ENCODE measurements at places on chromosomes 2 and 18.

DNA sequence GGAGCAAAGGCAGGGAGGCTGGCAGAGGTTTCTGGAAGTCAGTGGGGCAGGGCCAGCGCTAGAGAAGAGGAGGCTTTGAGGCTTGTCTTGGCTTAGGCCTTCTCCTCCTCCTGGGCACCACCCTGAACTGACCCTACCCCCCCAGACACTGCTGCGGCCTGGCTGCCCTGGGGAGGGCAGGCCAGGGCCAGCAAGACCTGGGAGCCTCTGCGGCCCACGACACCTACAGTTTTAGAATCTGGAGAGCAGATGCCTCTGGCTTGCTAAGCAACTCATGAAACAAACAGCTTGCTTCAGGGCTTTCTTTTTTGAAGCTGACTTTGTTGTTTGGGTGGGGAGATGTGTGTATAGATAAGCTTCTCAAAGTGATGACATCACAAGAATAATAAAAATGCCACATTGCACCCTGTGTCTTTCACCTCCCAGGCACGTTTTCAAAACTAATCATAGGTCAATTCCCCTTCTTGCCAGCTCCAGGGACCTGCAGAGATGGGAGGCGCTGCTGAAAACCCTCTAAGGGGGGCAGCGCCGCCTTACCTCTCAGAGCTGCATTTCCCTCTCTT, 46.2 kb upstream of the SMAD7 start:
- no peak for DNase-seq

DNA sequence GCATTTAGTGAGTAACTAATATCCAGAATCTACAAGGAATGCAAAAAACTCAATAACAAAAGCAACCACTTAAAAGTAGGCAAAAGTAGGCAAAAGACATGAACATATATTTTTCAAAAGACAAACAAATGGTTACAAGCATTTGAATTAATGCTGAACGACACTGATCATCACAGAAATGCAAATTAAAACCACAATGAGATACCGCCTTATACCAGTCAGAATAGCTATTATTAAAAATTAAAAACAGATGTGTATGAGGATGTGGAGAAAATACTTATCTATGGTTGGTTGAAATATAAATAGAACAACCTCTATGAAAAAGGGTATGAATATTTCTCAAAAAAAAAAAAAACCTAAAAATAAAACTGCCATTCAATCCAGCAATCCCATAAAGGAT, 51.7 kb downstream of the SNTG2 start:
- DNase-seq = no peak

- no peak for DNase-seq
Measured at GRCh38 chr18:45291621-45292615, 323.4 kb upstream of the SLC14A2 start.

DNA sequence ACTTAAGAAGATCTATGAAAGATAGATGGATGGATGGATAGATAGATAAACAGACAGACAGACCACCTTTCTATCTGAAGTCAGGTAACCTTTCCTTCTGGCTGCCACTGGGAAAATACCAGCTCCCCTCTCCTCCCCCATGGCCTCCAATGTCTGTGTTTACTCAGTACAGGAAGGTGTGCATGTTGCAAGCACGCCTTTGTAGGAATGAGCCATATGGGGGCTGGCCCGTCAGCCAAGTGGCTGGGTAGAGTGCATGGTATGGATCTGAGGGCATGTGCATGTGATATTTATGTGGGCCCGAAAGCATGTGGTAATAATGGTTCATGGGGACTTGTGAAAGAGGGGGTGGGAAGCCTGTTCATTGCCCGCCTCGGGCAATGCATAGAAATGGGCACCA, 109.2 kb upstream of the FZD7 start:
- no peak for DNase-seq

- no peak for DNase-seq
Measured at GRCh38 chr18:10718809-10719208, 193.0 kb downstream of the NAPG start.

DNA sequence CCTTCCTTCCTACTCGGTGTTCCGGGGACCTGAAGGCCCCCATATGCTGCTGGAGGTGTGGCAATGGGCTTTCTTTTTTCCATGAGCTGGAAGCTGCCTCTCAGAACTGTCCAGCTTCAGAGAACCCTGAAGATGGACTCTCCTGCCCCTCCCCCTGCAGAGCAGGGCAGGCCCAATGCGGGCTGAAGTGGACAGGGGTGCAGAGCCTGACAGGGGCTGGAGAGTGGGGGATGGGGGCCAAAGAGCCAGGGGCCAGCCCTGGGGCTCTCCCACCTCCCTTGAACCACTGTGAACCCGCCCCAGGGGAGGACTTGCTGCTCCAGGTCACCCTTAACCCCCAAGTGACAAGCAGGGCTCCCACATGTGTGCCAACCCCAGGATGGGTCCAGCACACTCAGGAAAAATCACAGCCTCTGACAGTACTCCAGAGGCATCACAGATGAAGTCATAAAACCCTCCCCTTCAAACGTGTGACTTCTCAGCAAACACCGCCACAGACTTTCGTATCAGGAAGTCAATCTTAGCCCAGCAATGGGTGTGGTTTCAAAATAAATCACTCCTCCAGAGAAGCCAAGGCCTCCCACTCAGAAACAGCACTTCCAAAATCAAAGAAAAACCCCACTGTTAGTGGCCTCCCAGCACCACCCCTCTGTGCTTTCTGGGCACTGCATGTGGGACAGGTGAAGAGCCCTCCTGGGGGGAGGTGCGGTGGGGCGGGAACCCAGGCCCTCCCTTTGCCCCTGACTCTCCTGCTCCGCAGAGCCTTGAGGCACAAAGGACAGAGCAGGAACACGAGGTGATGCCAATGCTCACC, 135.8 kb downstream of the HDAC4 start:
- DNase-seq = no peak

GRCh38 chr2:53302455-53302854, 465.1 kb upstream of the CHAC2 start:
- DNase-seq = no peak

DNA sequence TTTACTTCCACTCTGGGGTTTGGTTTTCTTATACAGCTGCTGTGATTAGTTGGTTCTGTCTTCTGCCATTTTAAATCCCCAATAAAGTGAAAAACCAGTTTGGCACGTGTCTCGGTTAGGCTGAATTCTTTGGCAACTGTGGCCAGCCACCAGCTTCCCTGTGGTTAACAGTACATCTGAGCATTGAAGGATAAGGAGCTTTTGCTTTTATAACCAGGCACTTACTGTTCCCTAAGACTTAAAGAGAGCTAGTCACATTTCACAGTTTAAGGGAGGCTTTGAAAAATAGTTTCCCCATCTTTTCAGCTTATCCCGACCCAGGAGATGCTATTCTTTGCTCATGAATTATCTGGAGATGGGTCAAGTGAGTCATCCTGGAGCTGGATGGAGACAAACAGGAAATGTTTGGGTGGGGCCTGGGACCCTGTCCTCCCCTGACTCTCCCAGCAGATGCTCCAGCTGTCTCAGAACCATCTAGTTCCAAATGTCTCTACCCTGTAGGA, 57.3 kb upstream of the EML6 start:
- DNase-seq = no peak

- no peak for DNase-seq
Measured at GRCh38 chr2:88857951-88858411, 166.5 kb downstream of the RPIA start.

DNA sequence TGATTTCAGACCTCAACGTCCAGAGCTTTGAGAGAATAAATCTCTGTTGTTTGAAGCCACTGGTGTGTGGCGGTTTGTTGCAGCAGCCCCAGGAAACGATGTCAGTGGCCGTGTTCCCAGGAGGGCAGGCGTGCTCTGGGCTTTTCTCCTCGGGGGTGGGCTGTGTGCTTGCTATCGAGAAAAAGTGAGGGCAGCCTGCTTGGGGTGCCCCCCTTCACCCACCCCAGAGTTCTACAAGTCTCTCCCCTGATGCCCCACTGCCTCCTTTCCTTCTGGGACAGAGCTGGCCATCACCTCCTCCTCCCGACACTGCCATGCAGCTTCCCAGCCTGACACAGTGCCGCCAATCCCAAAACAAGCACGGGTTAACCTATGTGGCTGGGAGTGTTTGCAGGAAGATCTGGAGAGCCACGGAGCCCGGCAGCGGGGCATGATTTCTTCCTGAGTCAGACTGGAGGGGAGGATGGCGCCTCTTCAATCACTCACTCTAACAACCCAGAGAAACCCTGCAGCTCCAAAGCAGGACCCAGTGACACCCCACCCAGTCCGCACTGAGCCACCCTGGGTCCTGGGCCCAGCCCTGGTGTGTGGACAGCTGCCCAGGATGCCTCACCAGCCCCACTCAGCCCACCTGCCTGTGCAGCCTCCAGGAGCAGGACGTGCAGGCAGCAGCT, 213.7 kb upstream of the RAB6C start:
- DNase-seq = no peak

GRCh38 chr18:12029786-12030584, 48.7 kb downstream of the IMPA2 start:
- no peak for DNase-seq

GRCh38 chr2:64978514-64979268, 10.5 kb upstream of the SLC1A4 start:
- no peak for DNase-seq

DNA sequence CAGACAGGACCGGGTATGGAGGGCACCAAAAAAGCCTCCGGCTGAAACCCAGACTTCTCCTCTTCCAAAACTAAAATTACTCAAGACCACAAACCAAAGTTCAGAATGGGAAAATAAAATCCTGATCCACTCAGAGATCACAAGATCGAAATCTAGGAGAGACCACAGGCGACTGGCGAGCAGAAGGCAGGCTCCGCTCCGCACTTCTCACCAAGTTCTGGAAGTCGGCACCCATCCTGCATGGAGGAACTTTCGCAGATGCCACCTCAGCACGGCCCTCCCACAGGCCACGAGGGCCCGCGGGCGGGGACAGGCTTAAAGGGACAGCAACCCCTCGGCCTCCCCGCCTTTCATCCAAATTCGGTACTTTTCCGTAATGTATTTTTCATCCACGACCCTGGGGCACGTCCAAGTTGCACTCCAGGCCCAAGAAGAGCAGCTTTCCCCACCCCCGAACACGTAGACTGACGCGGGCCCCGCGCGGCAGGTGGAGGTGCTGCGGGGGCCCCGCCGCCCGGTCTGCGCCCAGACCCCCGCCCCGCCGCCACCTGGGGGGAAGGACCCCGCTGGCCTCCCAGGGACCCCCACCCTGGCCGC, 43.7 kb downstream of the HDLBP start:
- peak; percentile 19 for DNase-seq

DNA sequence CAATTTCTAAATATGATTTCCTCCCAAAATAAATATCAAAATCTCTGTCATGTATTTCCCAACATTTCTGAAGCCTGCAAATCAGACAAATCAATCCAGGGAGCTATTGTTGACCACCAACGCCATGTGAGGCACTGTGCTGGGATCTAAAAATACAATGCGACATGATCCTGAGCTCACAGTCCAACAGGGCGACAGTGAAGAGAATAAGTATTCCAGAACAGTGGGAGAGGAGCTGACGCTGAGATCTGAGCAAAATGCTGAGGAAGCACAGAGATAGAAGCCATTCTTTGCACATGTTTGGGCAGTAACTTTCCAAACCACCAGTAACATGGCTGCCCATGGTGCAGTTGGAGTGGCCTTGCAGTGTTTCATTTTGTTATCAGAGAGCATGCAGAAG, 412.5 kb downstream of the LRATD1 start:
- no peak for DNase-seq

- no peak for DNase-seq
Measured at GRCh38 chr2:20430461-20431300, 16.2 kb upstream of the RHOB start.

DNA sequence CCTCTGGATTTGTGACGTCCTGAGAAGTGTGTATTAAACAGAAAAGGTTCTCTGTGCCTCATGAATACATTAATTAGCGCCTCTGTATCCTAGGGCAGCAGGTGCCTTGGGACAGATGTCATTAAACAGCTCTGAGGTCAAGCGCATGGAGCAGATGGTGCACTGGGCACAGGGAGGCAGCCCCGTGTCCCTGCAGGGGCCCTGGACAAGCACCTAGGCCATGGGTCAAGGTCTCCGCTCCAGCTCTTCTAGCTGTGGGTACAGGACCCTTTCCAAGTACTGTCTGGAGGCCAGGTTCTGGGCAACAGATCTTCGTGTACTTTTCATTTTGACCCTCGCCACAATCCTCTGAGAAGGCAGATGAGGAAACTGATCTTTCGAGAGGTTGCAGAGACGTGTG, 126.4 kb downstream of the KCTD1 start:
- no peak for DNase-seq

GRCh38 chr2:54697934-54698333, 25.5 kb upstream of the EML6 start:
- no peak for DNase-seq

DNA sequence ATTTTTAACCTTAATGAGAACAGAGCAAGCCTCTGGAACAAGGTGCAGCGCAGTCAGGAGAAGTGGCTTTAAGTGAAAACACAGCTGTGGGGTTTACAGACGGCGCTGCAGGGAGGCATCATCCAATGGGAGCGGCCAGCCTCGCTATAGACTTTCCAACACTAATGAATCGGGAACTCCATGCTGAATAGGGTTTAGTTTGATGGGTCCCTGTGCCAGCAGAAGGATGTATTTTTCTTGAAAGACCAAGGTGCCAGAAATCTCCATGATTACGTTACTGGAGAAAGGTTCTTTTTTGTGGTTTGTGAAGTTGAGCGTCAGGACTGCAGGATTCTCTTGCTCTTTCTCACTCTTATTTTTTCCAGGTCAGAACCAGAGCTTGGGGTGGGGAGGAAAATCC, 87.9 kb upstream of the ALPP start:
- no peak for DNase-seq

DNA sequence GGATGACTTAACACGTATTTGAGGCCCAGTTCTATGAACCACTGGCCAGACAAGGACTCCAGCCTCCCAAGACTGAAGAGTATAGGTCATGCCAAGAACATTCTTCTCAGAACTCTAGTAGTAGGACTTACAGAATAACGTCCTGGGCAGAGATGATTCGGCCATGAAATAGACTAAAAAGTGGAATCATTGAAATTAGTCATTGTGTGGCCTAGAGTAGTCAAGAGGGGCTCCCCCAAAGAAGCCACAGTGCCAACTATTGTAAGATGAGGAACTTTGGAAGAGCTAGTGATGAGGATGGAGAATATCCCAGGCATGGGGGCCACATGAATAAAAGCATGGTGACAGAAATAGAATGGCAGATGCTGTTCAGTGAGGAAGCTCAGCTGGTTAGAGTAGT, 101.1 kb downstream of the TRIB2 start:
- no peak for DNase-seq

DNA sequence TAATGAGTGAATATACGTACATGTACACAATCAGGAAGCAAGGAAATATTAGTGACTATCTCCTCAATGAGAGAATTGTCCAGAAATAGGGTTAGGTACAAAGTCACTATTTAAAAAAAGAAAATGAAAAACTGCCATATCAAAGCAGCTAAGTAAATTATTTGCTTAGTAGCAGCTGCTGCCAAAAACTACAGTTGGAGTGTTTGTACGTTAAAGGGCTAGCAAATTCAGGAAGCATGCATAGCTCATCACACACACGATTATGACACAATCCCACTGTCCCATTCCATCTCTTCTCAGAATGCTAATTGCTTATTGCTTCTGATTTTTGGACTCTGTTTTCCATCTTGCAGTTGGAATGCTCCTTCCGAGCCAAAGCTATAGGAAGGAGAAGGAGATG, 2012.5 kb upstream of the LRRTM1 start:
- no peak for DNase-seq

GRCh38 chr18:27608742-27609141, 423.6 kb upstream of the CHST9 start:
- DNase-seq = no peak

Measured in activated naive CD4-positive, alpha-beta T cell (primary cell).